ENCODE measurements at places on chromosomes 2 and 18. TPM values are rescaled to one million over a fixed set of nuclear protein-coding genes. Genes with fewer than 3 reads are reported as not detected.

- DNase-seq, result no peak
Measured at GRCh38 chr2:226788881-226789490, 10.6 kb downstream of the IRS1 start.

- no peak for DNase-seq
Measured at GRCh38 chr2:122390406-122390805, 635.0 kb downstream of the TSN start.

DNA sequence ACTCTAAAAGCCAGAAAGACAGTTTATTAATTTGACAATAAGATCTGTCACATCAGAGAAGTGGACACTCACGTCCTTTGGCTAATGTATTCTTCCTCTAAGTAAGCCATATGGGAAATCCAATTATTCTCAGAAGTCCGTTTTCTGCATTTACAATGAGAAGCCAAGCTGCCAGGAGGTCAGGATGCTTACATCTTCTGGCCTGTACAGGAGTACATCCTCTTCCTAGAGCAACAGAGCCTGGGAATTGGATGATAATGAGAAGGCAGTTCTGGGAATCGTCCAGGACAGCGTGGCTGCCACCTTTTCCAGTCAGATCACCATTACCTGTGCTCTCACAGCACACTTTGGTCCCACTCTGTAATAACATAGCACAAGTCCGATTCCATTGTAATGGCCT, 5.2 kb downstream of the RAPGEF4 start:
- no peak for DNase-seq

Gene SESTD1
- polyA plus RNA-seq, result 79.3 TPM

GRCh38 chr18:29749704-29750103, 1292.8 kb downstream of the DSC3 start:
- DNase-seq, result no peak

- no peak for DNase-seq
Measured at GRCh38 chr2:211367293-211367692, 810.9 kb downstream of the CPS1 start.

- no peak for DNase-seq
Measured at GRCh38 chr18:32156855-32157254, 33.0 kb upstream of the MEP1B start.

DNA sequence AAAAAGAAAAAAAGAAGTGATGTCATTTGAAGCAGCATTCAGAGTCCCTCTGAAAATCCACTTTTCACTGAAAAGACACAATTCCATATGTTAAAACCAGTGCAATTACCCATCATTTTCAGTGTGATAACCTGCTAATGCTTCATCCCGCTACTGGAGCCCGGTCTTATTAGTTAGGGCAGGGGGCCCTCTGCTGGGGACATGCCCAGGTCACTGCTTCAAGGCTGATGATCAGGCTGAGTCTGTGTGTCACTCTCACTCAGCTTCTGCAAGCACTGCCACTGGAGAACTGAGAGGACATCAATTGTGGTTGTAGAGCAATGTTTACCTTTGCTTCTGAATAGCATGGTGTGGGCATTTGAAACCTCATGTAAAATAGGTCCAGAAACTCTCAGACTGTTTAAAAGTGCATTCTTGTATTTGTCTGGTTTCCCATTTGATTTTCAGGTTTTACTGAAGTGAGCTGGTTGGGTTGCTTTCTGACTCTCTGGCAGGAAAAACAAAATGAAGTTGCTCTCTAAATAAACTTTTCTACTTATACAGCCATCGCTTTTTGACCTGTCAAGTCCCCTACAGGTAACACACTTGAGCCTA, 49.2 kb upstream of the NXPH2 start:
- no peak for DNase-seq

- DNase-seq, result no peak
Measured at GRCh38 chr2:164039270-164039669, 303.5 kb upstream of the FIGN start.

Gene CCNT2
- 53.8 TPM for polyA plus RNA-seq

- no peak for DNase-seq
Measured at GRCh38 chr2:207176247-207176646, 10.5 kb upstream of the KLF7 start.

Gene OTOS
- polyA plus RNA-seq, result 0.32 TPM

Gene RUFY4
- polyA plus RNA-seq, result not detected

- no peak for DNase-seq
Measured at GRCh38 chr18:50820901-50821520, 1.2 kb upstream of the MRO start.

GRCh38 chr2:107006836-107007235, 120.9 kb upstream of the ST6GAL2 start:
- DNase-seq, result no peak

Gene REG3A
- polyA plus RNA-seq, result not detected

Gene YES1
- polyA plus RNA-seq, result 60.8 TPM

DNA sequence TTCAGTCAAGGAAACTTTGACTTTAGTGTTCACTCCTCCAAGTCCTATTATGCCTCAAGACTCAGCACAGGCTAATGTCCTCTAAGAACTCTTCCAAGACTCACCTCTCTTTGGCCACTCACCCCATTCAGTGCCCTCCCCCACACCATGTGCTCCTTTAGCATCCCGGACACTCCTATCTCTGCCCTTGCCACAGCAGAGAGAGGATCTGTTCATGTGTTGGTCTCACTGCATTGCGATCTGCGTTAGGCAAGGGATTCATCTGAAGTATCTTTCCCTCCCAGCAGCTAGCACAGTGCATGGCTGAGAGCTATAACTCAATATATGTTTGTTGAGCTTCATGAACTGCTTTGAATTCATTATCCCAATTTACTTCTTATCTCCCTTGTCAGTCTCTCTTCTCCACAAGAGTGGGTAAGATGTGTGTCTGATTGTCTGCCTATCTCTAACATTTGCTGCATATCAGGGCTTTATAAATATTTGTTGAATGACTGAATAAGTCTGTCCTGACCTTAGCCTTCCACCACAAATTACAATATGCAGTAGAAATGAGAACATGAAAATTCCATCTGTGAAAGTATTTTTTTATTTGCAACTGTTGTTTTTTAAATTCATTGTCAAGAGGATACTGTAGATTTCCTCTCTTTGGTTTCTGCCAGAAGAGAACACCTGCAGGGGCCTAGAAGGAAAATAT, 179.9 kb upstream of the NCKAP5 start:
- no peak for DNase-seq

DNA sequence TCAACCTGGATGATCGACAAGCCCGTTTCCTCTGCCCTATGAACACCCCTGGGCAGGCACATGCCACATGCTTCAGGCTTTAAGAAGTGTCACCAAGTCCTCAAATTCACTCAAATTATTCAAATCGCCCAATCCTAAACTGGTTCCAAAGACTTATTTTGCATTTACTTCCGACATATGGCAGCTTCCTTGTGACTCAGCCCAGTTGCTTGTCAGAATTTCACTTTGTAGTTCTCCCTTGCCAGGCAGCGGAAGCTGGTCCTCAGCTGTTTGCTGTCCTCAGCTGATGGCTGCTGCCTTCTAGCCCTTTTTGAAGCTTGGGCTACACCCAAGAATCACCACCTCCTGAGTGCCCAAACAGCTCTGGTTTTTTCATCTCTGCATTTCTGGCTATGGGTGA, 105.4 kb upstream of the LMAN1 start:
- DNase-seq, result no peak

GRCh38 chr2:70203086-70203485, 12.3 kb upstream of the C2orf42 start:
- no peak for DNase-seq

Gene ZNG1B
- polyA plus RNA-seq, result 54.8 TPM

Gene POMC
- 12.5 TPM for polyA plus RNA-seq

GRCh38 chr18:77108821-77109647, 23.5 kb downstream of the MBP start:
- DNase-seq, result no peak

GRCh38 chr2:128317181-128317898, 1.3 kb downstream of the HS6ST1 start:
- DNase-seq, result no peak

- no peak for DNase-seq
Measured at GRCh38 chr2:176891105-176891504, 321.5 kb upstream of the HNRNPA3 start.

GRCh38 chr2:142872882-142873724, 4.4 kb upstream of the KYNU start:
- no peak for DNase-seq

GRCh38 chr2:197954328-197954727, 149.9 kb downstream of the PLCL1 start:
- DNase-seq, result no peak

GRCh38 chr2:7852546-7852945, 829.3 kb upstream of the ID2 start:
- DNase-seq, result no peak

GRCh38 chr2:144507441-144508171, 12.3 kb downstream of the ZEB2 start:
- no peak for DNase-seq

Gene UNC80
- 1.7 TPM for polyA plus RNA-seq

GRCh38 chr2:197293252-197294007, 17.1 kb downstream of the ANKRD44 start:
- no peak for DNase-seq

Gene TMX3
- polyA plus RNA-seq, result 68.6 TPM

Gene SH2D6
- polyA plus RNA-seq, result 1.1 TPM

- DNase-seq, result no peak
Measured at GRCh38 chr2:104826016-104826415, 27.9 kb upstream of the POU3F3 start.

GRCh38 chr18:51514128-51514527, 316.6 kb upstream of the MEX3C start:
- no peak for DNase-seq

Gene SCYGR4
- not detected for polyA plus RNA-seq

Measured in left renal cortex interstitium (tissue), 4 donors.